ENCODE measurements at places on chromosomes 6 and 20.

DNA sequence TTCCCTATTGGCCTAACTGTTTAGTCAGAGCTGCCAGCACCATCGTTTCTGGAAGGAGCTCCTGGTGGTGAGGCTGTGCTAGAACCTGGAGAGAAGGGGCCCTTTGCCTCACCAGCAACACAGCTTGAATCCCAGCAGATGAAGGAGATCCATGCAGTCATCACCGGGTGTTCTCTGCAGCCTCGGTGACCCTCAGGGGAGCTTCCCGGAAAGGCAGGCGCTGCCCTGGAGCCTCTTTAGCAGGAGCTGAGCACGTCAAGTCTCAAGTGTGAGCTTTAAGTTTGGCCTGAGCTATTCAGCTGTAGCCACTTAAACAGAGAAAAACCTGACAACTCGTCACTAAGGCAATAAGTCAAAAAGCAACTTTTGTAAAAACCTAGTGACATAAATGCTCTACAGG lies 181.2 kb upstream of the FOXQ1 start:
- no peak for DNase-seq

DNA sequence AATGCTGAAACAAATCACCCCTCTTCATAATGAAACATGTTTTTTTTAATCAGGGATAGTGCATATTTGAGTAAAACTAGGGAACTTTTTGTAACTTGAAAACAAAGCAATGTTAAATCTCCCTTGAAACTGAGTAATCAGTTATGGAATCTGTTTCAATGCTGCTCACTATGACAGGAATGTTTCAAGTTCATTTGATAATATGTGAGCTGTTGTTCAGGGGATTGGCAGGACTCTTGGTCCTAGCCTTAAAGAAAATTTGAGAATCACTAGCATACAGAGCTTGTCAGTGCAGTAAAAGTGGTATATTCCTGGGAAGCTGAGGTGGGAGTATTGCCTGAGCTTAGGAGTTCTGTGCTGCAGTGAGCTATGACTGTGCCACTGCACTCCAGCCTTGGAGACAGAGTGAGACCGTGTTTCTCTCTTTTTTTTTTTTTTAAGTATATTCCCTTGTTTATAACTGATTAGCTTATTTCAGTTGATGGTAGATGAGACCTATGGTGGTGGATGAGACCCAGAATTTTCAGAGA lies 21.6 kb upstream of the CALHM6 start:
- no peak for DNase-seq

DNA sequence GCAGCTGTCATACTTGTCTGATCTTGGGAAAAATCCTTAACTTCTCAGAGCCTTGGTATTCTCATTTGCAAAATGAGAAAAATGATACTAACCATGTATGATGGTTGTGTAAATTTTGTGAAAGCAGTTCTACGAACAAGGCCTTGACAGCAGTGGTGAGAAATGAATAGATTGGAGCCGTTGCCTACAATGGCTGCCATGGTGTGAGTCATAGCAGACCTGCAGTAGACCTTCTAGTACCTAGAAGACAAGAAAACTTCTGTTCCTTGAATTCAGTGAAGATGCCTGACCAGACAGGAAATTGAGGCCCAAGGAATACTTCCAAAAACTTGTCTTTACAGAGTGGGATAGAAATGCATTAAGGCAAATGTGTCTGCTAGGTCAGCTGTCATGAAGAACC lies 338.9 kb downstream of the QKI start:
- no peak for DNase-seq

DNA sequence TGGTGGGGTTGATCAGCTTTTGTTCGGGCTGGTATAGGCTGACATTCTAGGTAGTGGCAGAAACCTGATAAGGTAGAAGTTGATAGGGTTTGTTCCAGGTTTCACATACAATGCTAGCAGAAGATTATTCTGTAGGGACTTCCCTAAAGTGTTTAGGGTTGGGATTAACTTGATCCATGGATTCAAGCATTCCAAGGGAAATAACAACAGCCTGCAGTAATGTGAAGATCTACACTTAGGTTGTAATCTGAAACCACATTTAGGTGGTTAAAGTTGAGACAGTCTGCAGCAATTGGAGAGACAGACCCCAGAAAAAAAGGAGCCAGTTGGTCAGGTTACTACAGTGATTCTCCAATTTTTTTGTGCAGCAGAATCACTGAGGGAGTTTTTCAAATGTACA lies 56.1 kb downstream of the GJA1 start:
- no peak for DNase-seq

GRCh38 chr6:24918641-24919055 lies 17.1 kb downstream of the RIPOR2 start:
- no peak for DNase-seq

GRCh38 chr6:6790393-6790792 lies 201.9 kb downstream of the LY86 start:
- no peak for DNase-seq

DNA sequence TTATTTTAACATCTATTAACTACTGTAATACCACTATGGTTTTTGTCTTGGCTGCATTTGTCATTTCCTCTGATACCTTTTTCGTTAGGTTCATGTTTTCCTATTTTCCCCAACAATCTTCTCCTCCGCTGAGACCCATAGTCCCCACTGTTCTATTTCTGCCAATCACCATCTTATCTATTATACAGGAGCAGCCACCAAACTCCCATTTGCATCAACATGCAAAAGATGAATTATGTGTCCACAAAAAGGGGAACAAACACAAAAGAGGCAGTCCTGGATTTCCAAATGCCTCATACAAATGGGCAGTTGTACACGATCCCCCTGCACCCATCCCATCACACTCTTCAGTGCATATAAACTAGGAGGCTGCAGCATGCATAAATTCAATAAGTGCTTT lies 121.7 kb upstream of the MYLIP start:
- DNase-seq: no peak

DNA sequence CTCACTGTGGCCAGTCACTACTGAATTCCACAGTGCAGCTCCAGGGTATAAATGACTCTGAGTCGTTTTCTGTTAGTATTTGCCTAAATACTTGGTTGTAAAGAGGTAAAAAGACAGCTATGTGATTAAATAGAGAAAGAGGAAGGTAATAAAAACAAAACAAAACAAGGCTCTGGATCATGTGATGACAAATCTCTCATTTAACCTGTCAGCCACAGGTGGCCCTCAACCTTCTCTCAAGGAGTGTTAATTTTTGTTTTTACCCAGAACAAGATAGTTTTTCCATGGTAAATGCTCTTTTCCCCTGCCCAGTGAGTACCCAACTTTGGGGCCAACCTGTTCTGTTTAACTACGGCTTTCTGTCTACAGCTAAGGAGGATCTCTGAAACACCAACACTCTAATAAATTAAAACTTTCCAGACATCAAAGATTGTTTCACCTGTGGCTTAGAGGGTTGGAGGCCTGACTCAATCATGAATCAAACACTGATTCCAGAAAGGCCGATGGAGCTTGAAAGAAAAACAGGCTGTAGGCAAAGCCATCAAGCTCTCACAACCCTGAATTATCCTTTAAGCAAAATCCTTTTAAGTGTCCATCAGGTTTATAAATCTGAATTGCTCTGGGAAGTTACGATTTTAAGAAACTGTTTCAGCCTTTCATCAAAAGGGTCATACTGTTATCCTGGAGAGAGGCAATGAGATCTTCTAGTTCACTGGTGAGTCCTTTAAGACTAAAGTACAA lies 81.5 kb upstream of the BCLAF1 start:
- no peak for DNase-seq

GRCh38 chr20:42775037-42775436 lies 414.7 kb downstream of the PTPRT start:
- DNase-seq: no peak

DNA sequence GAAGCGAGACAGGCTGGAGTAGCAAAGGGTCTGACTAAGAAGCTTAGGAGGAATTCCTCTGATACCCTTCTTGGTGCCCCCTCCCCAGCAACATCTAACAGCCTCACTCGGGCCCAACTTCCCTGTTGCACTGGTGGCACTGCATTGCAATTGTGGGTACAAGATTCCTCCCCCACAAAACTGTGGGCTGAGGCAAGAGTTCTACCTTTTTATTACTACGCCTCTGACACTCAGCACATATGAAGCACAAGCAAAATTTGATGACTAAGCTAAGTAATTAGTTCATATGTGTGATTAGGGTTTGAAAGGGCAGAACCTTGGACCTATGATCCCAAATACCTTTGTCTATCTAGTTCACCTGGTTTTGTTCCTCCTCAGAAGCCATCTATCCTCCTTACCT lies 83.5 kb downstream of the ZHX3 start:
- DNase-seq: no peak

GRCh38 chr20:52425701-52426100 lies 234.1 kb upstream of the ZFP64 start:
- DNase-seq: no peak

- no peak for DNase-seq
Observed at GRCh38 chr6:112281821-112282615, 27.7 kb upstream of the LAMA4 start.

GRCh38 chr6:25122001-25122400 lies 157.2 kb upstream of the CARMIL1 start:
- DNase-seq: no peak

DNA sequence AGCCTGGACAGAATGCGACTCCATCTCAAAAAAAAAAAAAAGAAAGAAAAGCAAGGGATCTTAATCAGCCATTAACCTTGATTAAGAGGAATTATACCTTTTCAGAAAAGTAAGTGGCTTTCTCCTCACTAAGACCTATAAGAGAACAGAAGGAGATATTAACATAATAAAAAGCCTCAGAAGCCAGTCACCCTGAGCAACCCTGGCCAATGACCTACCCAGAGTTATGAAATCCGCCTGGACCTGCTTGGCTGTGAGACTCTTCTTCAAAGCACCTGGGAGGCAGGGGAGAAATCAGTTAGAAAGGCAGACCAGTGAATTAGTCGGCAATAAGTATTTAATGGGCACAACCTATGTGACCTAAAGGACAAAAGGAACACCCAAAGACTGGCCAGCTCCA lies 32.7 kb upstream of the C20orf203 start:
- no peak for DNase-seq

DNA sequence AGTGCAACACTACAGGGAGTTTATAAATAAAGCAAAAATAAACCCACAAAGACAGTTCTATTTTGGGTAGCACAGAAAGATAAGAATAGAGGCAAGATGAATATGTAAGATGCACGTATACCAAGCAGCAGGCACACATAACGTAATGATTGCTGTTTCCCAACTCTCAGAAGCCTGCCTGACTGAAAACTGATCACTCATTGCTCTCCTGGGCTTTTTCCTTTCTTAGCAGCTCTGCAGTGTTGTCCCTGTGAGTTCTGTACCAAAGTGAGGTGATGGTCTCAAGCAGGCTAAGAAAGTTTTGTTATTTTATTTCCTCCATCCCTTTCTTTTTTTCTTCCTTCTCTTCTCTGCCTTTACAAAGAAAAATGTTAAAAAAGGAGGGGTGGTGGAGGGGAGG lies 522.0 kb upstream of the MAN1A1 start:
- DNase-seq: no peak

- DNase-seq: no peak
Observed at GRCh38 chr6:127115084-127115655, 3.3 kb upstream of the RSPO3 start.

DNA sequence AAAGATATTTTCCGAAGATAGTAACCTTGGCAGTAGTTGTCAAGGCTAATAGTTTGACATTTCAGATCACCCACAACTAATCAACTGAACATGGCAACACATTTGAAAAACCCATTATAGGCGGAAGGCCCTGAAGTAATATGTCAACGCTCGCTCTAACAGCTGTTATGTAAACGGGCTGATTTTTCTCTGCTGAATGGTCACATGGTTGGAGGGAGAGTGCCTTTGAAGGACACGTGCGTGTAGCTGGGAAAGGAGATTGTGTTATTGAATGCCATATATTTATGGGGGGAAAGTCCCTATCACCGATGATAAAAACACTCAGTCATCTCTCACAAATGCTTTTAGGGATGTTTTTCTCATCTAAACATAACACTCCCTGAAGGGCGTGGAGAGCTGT lies 160.0 kb upstream of the RALGAPA2 start:
- DNase-seq: no peak

GRCh38 chr20:64038224-64038564 lies 2.2 kb downstream of the C20orf204 start:
- DNase-seq: no peak

DNA sequence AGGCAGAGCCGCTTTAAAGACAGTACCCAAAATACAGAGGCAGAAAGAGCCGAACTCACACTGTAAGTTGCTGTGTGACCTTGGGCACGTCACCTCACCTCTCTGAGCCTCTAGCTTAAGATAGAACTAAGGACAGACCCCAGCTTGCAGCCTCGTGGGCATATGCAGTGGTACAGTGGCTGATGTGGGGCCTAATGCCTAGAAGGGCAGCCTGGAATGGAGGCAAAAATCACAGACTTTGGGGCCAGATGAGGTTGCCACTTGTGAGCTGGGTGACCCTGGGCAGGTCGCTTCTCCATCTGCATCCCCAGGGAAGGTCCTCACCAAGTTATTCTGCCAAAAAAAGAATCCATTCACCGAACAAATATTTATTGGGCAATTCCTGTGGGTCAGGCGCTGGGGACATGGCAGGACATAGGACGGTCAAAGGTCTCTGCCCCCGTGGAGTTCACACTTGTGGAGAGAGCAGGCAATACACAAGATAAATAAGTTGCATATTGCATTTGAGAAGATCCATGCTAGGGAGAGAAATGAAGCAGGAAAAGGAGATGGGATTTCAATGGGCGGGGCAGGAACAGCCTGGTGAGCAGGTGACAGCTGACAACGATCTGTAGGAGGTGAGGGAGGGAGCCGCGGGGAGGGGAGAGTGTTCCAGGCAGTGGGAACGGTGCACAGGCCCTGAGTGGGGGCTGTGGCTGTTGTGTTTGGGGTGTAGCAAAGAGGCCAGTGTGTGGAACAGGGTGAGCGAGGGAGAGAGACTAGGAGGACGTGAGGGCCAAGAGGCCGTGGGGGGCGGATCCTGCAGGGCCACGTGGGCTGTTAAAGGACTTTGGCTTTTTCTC lies 115.2 kb downstream of the CEBPB start:
- DNase-seq: no peak

GRCh38 chr6:562052-562676 lies 94.7 kb downstream of the HUS1B start:
- DNase-seq: no peak

GRCh38 chr6:149918151-149918905 lies 4.6 kb downstream of the RAET1G start:
- peak; percentile 55 for DNase-seq

- no peak for DNase-seq
Observed at GRCh38 chr6:136477548-136477947, 72.7 kb downstream of the MAP7 start.

DNA sequence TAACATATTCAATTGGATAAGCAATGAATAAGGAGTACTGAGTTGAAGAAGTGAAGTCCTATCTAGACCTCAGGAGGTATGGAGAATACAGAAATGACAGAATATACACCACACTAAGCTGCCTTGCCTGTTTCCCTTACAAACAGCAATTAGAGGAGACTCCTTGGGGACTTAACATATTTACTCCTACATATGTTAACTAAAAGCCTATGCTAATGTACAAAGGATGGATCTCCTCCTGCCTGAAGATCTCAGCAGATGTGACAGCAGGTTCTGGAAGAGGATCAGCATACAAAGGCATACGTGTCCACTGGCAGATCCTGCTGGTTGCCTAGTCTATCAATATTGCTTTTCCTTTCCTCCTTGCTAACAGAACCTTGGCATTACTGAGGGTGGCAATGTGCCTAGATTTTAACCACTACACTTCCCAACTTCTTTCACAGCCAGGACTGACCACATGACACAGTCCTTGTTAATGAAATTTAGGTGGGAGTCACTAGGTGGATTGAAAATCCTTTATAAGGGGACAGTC lies 29.6 kb downstream of the PRKN start:
- DNase-seq: no peak

Measured in mesenteric fat pad (tissue), 1 donor.